ENCODE measurements at places on chromosomes 12 and 14. TPM values are rescaled to one million over a fixed set of nuclear protein-coding genes. Genes with fewer than 3 reads are reported as not detected.

KRT2 gene
- total RNA-seq: not detected

AKAP6 gene
- total RNA-seq: 0.13 TPM

HAL gene
- total RNA-seq: 0.25 TPM

AKAP3 gene
- 0.63 TPM for total RNA-seq

RIMKLB gene
- total RNA-seq: 41.6 TPM

WSCD2 gene
- not detected for total RNA-seq

OAS2 gene
- 16.5 TPM for total RNA-seq

CCND2 gene
- 330 TPM for total RNA-seq

ANKRD33 gene
- not detected for total RNA-seq

ZNF384 gene
- 18.5 TPM for total RNA-seq

IRAK3 gene
- total RNA-seq: 13.3 TPM

POC1B gene
- 20.1 TPM for total RNA-seq

TMEM116 gene
- total RNA-seq: 3.5 TPM

DPF3 gene
- 11.4 TPM for total RNA-seq

Measured in bladder microvascular endothelial cell (primary cell).